ENCODE measurements at places on chromosomes 5 and 9.

DNA sequence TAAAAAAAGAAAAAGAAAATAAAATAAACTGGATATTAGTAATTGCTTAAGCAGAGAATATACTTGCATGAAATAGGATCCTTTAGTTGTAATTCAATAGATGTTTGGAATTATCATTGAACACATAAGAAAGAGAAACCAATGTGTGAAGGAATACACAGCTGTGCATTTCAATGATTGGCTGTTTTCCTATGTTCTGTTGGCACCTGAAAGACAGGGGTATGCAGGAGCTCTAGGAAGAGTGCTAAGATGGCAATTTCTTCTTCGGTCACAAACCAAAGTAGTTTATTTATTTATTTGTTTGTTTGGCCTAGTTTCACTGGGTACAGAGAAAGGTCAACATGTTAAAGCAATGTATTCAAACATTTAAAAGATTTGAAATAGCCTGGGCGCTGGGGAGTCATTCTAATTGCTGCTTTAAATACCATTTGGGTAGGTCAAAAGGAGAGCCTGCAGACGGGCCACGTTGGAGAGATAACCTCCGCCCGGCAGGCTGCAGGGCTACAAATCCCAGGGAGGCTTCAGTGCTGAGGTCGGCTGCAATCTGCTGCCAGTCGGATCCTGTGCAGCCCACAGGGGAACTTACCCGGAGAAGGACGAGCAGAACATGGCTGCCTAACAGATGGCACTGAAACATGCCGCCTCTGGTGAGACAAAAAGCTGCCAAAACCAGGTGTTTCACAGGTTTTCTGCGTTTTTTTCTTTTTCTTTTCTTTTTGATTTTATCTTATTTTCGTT is 154.2 kb upstream of the TYRP1 start:
- DNase-seq: peak; percentile 64

DNA sequence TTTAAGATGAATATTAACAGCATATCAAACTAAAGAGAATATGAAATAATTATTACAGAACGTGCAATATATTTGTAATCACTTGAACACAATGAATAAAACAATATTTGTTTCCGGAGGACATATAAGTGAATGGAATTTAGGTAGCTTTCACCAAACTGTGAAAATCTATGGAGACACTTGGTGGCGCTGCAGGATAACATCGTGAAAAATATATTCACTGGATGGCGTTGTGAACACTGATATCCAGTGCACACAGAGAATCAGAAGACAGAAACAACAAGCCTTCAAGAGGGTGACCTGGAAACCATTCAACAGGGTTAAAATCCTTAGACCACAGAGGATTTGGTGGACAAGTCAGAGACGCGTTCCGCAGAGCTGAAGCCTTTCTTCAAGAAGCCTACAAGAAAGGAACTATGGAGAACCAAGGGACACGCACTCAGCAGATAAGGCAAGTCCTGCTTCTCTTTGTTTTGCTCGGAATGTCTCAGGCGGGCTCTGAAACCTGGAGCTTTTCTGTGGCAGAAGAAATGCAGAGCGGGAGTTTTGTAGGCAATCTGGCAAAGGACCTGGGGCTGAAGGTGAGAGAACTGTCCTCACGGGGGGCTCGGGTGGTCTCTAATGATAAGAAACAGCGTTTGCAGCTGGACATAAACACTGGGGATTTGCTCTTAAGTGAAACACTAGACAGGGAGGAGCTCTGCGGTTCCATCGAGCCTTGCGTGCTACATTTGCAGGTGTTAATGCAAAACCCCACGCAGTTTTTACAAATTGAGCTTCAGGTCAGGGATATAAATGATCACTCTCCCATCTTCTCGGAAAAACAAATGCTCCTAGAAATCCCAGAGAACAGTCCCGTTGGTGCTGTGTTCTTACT is at the start of gene PCDHB11:
Gene PCDHB11 (plus strand): TSS at position 269 of the 877 bp plus-strand sequence. CDS start 148 bp downstream, at position 417.
- DNase-seq: no peak

DNA sequence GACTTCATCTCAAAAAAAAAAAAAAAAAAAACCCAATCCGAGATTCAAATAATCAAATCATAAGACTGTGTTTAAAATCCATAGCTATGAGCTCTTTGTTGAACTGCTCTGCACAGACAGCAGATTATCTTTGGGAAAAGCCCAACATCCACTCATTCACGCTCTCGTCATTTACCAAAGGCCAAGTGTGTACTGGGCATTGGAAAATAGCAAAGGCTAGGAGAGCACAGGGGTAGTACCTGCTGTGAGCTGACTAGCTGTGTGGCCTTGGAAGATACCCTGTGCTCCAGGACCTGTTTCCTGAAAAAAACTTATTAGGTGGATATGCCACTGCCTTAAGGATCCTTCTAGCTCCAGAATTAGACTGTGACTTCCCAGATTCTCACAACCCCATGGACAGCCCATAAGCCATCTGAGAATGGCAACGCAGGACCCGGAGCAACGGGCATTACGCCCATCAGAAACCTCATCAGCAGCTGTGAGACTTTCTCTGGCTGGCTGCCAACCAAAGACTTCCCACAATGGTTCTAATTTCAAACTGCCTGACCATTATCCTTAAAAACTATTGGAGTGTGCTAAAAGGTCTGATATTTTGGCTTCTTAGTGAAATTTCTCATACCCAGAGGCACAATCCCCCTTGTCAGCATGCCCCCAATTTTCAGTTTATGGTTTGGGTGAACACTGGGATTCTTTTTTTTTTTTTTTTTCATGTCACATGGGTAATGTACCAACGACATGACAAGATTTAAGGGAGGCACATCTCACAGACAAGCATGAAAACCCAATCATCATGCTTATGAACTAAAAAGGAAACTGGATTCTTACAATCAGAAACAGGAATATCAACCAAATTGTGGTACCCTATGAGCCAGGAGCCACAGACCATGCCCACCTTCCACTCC is 16.8 kb downstream of the SERINC5 start:
- DNase-seq: peak; percentile 35

DNA sequence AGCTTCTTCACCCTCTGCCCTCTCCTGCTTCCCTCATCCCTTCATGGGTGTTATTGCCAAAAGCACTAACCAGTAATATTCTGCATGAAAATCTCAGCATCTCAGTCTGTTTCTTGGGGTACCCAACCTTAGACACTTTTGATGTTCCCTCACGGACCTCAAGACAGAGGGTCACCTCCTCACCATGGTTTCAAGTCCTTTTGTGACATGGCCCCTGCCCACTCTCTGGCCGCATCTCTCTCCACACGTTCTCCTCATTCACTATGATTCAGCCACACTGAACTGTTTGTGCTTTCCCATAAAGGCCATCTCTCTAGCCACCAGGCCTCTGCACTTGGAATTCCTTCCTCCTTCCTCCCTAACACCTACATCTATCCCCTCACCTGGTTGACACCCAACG is 111.5 kb upstream of the SPOCK1 start:
- no peak for DNase-seq

DNA sequence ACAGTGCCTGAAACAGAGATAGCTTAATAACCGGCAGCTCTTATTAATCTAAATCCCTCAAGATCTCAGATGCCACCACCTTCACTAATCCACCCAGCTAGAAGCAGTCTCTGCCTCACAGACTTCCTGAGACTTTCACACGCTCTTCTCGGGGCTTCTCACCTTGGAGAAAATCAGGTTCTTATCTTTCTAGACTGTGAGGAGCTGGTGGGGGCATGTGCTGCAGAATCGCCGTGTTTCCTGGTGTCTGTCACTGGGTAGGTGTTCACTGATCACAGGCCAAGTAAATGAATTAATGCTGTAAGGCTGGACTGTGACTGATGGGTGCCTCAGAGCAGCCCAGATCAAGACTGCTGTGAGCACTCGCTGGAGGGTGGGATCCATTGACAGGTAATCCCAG is 101.7 kb downstream of the PSD2 start:
- no peak for DNase-seq

GRCh38 chr5:81817980-81818379 is 67.1 kb upstream of the SSBP2 start:
- no peak for DNase-seq
